ENCODE measurements at places on chromosomes 13 and 19.

- DNase-seq: no peak
Measured at GRCh38 chr13:76971215-76971614, 20.7 kb upstream of the CLN5 start.

- no peak for DNase-seq
Measured at GRCh38 chr13:62706048-62706447, 1290.4 kb upstream of the PCDH20 start.

- no peak for DNase-seq
Measured at GRCh38 chr19:9971166-9971897, 35.0 kb upstream of the OLFM2 start.

GRCh38 chr19:46388311-46389095, 24.9 kb downstream of the CCDC8 start:
- no peak for DNase-seq

GRCh38 chr13:97749174-97749573, 204.3 kb upstream of the IPO5 start:
- no peak for DNase-seq

DNA sequence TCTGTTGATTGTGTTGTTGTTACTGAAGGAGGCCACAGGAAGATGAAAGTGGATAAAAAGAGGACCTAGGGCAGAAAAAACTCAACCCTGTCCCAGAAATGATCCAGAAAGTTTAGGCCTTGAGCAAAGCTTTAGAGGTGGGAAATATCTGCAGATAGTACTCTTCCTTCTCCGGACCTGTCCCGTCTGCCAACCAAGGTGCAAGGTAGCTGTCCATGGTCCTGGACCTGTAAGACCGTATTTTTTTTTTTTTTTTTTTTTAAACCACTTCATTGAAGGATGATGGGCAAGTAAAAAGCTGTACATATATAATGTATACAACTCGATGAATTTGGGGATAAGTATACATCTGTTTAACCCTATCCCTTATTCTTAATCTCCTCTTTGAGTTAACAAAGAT, 225.9 kb downstream of the OLFM4 start:
- DNase-seq: peak; percentile 70

DNA sequence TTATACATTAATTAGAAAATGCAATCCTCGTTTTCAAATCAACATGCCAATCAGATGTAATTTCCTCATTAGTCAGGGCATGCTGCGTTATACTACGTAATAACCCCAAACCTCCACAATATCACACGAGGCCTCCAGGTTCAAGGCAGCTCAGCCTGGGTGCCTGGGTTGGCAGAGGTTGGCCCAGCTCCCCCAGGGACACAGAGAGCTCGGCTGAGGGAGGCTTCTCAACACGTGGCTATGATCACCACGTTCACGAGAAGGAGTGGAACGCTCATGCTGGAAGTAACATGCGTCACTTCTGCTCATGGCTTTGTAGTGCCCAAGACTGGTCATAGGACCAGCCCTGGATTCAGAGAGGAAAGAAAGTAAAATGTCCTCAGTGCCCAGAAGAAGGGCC, 144.9 kb upstream of the SOX1 start:
- no peak for DNase-seq

DNA sequence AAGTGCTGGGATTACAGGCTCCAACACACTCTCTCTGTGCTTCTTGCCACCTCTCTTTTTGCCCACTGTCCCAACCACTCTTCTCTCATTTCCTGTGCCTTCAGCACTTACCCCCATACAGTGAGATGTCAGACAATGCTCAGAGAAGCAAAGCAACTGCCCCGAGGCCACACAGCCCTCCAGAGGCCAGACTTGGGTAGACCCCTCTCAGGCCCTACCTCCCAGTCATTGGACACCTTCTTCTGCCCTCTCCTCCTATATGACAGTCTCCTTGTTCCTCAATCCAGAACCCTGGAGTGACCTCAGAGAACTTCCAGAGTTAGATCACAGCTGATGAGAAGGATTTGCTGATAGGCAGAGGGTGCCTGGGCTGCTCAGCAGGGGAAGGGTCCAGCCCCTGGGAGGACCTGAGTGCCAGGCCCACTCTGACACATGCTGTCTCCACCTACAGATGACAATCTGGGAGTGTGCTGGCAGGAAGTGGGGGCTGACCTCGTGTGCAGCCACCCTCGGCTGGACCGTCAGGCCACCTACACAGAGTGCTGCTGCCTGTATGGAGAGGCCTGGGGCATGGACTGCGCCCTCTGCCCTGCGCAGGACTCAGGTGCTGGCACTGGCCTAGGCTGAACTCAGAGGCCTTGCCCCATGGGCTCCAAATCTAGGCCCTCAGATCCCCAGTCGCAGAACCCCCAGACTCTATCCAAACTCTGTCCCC, 24.4 kb downstream of the LTBP4 start:
- DNase-seq: no peak

DNA sequence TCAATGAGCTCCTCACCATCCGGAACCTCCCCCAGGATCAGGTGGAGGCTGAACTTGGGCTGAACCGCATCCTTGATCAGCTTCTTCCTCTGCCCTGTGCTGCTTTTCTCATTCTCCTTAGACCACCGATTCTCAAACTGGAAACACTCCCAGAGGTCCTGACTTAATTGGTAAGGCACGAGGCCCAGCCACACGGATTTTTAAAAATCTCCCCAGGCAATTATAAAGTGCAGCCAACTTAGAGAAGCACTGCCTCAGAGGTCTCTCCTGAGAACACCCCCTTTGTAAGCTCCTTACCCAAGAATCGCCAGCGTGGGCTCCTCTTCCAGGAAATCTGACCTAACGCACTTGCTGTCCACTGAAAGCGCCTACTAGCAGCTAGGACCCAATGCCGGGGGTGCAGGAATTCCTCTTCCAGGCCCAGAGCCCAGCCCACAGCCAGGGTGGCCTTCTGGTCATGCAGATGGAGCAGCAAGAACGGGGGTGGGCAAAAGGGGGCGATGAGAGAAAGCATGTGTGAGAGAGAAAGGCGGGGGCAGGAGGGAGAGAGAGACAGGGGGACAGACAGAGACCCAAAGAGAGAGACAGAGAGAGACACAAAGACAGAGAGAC, 66.9 kb upstream of the CACNA1A start:
- peak; percentile 39 for DNase-seq

- DNase-seq: no peak
Measured at GRCh38 chr13:113860051-113860664, 3.7 kb downstream of the GAS6 start.

GRCh38 chr19:17794731-17795494, at the start of gene B3GNT3:
Gene B3GNT3 (plus strand): TSS chr19:17795138. CDS start chr19:17807808, 12,670 bp downstream.
- peak; percentile 44 for DNase-seq

GRCh38 chr13:36918246-36919131, 1.5 kb downstream of the SMAD9 start:
- DNase-seq: peak; percentile 69

DNA sequence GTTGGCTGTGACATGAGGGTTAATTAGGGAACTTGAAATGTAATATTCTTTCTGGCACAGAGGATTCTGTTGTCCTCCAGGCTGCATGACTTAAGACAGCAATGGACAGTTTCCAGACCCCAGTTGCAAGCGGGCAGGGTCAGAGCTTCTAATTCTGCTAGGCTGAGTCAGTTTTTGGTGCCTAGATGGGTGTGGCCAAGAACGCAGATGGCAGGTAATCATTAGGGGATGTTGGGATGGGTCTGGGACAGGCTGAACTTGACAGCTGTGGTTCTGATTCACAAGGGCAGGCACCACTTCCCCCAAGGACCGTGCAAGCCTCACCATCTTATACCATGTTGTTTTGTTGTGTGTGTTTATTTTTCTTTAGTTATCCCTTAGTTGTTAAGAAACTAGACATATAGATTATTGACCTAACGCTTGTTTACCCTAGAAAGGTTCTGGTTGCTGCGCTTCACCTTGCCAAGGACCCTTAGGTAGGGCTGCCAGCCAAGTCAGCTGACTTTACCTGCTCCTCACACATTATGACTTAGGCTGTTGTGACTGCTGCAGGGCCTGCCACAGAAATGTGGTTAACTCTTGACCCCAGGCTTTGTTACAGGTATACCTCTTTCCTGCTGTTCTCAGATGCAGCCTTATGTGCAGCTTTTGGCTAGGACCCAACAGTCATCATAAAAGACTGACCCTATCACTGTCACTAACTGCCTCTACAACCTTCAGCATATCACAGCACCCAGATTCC, 117.7 kb upstream of the KLF12 start:
- no peak for DNase-seq

DNA sequence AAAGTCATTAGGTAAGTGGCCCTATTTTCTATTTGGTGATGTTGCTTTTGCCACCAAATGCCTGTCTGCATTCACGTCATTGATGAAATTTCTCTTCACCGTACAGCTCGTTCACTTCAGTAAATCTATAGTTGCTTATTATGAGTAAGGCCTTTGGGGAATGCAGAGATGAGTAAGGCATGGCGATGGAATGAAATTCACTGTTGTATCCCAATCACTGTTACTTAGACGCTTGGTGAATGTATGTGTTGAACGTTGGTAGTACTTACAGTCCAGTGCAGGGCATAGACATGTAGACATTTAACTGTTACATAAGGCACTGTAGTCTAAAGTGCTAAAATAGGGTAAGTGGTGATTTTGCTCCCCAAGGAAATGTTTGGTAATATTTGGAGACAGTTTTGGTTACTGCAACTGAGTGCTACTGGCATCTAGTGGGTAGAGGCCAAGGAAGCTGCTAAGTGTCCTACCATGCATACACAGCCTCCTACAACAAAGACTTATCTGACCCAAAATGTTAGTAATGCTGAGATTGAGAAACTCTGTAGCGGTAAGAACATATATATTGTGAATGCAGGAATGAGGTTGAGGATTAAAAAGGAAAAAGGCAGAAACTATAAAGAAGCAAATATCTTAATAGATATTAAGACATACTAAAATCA, 5.8 kb downstream of the AKAP11 start:
- no peak for DNase-seq

DNA sequence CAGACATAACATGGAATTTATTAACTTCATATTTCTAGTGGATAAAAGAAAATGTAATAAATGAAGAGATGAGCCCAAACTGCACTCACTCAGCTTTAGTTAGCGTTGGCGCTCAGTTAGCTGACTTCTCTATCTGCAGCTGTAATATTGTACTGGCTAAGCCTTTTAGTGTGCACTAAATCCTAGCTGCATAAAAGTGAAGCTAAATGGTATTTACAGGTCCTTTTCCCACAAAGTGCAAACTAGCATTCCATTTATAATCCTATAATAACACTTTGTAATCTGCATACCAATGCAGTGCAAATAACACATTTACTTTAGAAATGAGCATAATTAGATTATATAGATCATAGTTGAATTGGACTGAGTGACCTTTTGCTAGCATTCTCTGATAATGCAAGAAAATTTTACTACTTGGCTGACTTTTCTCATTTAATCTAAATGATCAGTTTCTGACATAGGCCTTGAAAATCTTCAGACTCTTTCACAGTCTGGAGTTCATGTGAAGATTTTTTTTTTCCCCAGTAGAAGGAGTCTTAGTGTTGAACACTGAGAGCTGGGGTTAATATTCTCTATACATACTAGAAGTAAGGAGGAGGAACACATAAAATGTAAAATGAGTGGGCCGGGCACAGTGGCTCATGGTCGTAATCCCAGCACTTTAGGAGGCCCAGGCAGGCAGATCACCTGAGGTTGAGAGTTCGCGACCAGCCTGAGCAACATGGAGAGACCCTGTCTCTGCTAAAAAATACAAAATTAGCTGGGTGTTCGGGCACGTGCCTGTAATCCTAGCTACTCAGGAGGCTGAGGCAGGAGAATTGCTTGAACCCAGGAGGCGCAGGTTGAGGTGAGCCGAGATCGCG, 1426.4 kb downstream of the PCDH9 start:
- no peak for DNase-seq

- no peak for DNase-seq
Measured at GRCh38 chr13:45133396-45134118, 13.2 kb downstream of the GTF2F2 start.

GRCh38 chr19:48616041-48616436, 1.2 kb upstream of the FAM83E start:
- no peak for DNase-seq

DNA sequence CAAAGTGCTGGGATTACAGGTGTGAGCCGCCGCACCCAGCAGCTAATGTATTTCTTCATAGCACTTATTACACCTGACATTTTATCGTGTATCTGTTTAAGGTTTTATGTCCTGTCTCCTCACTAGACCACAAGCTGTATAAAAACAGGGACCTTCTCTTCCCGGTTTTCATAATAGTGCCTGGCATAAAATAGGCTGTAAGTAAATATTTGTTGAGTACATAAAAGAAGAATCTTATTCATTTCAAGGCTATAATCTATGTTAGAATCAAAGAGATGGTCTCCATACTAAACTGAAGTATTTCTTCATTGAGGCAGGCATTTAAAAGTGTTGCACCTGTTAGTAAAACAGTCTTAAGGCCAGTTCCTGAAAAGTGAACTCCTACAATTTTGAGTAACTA, 194.0 kb downstream of the SHISA2 start:
- DNase-seq: no peak

GRCh38 chr13:40352380-40352778, 314.1 kb downstream of the FOXO1 start:
- no peak for DNase-seq

DNA sequence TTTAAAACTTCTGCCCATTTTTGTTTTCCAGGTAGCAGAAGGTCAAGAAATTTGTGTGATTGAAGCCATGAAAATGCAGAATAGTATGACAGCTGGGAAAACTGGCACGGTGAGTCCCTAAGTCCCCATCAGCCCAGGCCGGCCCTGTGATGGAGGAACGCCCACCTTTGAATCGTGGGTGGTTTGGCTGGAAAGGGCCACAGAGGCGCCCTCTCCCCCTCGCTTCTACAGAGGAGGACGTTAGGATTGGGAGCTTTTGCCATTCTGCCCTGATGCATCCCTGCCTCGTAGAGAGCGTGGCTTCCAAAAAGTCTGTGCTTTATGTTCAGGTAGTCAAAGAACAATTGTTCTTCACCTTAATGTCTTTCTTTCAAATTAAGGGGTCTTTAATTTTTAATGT, 60.9 kb downstream of the GGACT start:
- no peak for DNase-seq

DNA sequence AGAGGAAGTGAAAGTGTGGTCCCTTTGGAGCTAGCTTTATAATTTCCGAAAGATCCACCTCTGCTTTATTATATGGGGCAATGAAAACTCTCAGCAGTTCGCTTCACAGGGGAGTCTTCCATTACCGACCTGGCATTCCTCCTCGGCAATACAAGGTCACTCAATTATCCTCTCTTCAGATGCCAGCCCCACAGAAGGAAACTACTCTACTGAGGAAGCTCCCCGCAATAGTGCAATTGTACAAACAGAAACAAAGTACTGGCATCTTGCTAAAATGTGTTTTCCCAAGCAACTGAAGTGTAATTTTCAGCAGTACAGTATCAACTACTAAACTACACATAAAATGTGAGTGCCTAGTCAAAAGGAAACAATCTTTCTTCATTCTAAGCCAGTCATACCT, 702.0 kb downstream of the PCDH9 start:
- no peak for DNase-seq

- DNase-seq: no peak
Measured at GRCh38 chr13:45522571-45522970, 57.8 kb downstream of the COG3 start.

All from neural progenitor cell (in vitro differentiated cells).